ENCODE measurements at places on chromosomes 16 and 17.

GRCh38 chr17:80313160-80313829 lies 52.6 kb downstream of the RNF213 start:
- no peak for DNase-seq

GRCh38 chr16:70579648-70580630 lies 56.3 kb downstream of the SF3B3 start:
- no peak for DNase-seq

- DNase-seq, result no peak
Observed at GRCh38 chr17:42061646-42062487, 11.5 kb upstream of the C17orf113 start.

DNA sequence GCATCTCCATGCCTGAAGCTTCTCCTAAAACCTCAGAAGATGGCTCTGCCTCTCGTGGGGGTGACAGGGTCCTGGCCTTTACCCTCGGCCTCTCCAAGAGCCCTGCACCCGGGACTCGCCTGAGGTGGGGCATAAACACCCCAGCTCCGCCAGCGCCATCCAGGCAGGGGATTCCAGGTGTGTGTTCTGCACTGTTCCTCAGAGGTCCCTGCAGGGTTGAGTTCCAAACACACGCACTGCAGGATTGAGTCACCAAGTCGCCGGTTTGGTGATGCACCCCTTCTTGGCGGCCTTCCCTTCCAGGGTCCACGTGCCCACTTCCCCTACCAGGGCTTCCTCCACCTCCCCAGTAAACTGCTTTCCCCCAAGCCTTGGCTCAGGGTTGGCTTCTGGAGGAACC lies 40.0 kb upstream of the RBFOX3 start:
- DNase-seq, result no peak

- no peak for DNase-seq
Observed at GRCh38 chr16:79897453-79898146, 297.1 kb upstream of the MAF start.

DNA sequence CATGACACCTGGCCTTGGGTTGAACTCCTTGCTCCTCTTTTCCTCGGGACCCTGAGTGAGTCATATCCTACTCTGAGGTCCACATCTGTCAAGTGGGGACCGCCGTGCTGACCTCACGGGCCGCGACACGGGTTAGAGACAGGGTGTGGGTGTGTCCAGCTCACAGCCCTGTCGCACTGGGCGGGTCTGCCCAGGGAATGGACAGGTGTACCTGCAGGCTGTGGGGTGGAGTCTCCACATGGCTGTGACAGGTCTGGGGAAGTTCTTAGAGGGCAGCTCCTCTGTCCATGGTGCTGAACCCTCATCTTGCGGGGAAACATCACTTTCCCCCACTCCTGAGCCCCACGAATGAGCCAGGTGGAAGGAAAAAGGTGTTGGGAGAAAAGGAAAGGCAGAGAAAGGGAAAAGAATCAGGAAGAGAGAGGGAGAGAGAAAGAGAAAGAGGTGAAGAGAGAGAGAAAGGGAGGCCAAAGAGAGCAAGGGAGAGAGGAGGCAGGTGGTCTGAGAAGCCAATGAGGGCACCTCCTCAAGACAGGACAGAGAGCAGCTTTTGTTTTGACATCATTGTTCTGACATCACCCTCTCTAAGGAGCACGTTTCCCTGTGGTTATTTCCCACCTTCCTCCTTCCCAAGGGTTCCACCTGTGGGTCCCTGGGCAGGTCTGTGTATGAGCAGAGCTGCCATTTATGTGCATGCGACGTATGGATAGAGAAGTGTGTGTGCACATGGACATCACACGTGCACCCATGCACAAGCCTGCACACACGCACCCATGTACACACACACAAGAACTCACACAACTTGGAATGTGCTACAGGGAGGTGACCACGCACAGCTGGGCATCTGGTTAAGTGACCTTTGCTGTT lies 32.6 kb upstream of the CBFA2T3 start:
- peak; percentile 15 for DNase-seq

GRCh38 chr17:3029213-3029913 lies 34.0 kb downstream of the OR1D5 start:
- DNase-seq, result no peak

- no peak for DNase-seq
Observed at GRCh38 chr17:2090804-2091534, 36.1 kb downstream of the HIC1 start.

DNA sequence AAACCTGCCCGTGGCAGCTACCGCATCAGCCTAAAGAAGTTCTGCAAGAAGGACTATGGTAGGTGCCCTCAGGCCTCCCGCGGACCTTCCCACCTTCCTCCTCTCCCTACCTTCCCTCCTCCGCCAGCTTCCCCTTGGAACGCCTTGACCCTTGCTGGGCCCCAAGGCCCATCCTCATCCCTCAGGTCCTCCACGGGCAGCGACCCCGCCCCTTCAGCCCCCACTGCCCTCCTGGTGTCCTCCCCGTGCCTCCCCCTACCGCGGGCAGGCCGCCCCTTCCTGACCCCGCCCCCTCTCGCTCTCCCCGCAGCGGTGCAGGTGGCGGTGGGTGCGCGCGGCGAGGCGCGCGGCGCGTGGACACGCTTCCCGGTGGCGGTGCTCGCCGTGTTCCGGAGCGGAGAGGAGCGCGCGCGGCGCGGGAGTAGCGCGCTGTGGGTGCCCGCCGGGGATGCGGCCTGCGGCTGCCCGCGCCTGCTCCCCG lies 1.4 kb upstream of the TBC1D24 start:
- no peak for DNase-seq

DNA sequence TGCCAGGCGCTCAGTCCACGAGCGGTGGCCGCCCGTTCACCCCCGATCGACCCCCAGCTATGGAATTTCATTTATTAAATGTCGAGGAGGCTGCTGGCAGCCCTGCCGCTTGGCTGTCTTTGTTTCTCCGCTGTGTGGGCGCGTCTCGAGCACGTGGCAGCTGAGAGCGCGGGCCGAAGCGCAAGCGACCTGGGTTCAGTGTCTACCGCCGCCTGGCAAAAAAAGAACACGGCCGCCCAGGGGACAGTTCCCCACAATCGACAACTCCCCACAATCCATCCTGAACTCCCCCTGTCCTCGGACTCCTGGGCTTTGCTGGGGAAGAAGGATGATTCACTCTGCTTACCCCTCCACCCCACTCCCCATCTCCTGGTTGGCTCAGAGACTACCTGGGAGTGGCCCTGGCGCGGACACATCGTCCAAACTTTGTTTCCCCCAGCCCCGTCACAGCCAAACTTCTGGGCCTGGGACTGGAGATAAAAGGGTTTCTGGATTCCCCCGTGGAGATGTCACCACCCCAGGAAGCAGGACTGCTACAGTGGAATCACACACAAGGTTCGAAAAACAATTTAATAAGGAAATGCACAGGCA lies 1.7 kb upstream of the ANKRD13B start:
- DNase-seq, result peak; percentile 28

DNA sequence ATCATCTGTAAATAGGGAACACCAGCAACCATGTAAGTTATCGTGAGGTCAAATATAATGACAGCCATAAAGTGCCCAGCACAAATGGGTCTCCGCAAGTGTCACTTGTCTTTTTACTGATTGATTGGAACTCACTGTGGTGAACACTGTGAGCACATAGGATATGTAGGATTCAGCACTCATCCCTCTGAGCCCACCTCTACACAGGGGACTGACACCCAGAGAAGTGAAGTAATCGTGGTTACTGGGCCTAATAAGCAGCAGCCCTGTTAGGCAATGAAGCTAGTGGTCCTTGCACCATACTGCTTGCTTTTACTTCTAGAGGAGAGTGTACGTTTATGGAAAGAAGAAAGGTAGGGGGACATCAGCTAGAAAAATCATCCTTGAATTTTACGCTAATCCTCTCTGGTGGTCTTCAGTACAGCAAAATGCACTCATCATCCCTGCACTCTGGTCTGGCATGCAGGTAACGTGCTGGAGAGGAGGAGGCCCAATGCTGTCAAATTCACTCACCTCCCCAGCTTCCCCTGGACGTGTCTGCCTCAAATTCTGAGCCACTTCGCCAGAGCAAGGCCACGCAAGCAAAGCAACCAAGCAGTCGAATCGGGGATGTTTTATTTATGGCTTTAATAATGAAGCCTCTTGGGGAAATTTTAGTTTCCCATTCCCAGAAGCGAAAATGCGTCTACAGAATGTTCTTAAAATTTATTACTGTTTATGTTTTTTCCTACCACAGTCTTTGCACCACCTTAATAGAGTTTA lies 74.7 kb downstream of the YPEL2 start:
- DNase-seq, result no peak

- DNase-seq, result no peak
Observed at GRCh38 chr16:19808061-19808641, 76.5 kb downstream of the GPRC5B start.

All from CD4-positive, alpha-beta T cell treated with Interleukin-1 beta for 1 hour (primary cell).